ENCODE measurements at places on chromosomes 1 and 21. TPM values are rescaled to one million over a fixed set of nuclear protein-coding genes. Genes with fewer than 3 reads are reported as not detected.
A peak's percentile ranks its signal among the peaks of the same experiment; 100 is the strongest.

DNA sequence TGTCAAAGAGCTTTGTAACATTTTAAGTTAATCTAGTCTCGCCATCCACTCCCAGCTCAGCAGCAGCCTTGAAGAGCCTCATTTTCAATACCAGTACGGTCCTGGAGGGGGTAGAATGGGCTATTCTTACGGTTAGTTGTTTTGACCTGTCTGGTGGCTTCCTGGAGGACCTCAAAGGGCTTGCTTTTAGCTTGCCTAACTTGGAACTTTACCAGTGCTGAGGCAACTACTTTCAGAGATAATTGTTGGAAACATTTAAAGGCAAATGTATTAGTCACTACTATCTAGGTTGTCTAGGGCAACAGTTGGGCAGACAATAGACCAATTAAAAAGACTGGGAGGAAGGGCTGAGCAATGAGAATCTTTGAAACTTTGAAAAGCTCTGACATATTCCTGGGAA is 56.0 kb downstream of the TTLL7 start:
- H3K4me3 ChIP-seq, result no peak overlapping the region
- no peak for DNase-seq
- no peak overlapping the region for H3K27ac ChIP-seq
- no peaks in the 10 kb centered on the region for H3K4me1 ChIP-seq
- no peaks in the 10 kb centered on the region for H3K36me3 ChIP-seq

GRCh38 chr1:235129774-235130570 is 1.3 kb upstream of the TOMM20 start:
- H3K27ac ChIP-seq, result peak overlapping the region; percentile 99
- peak overlapping the region; percentile 53 for H3K4me3 ChIP-seq
- peaks cover 5% of the 10 kb centered on the region for H3K36me3 ChIP-seq
- peaks cover 39% of the 10 kb centered on the region for H3K4me1 ChIP-seq
- no peaks in the 10 kb centered on the region for H3K27me3 ChIP-seq

DNA sequence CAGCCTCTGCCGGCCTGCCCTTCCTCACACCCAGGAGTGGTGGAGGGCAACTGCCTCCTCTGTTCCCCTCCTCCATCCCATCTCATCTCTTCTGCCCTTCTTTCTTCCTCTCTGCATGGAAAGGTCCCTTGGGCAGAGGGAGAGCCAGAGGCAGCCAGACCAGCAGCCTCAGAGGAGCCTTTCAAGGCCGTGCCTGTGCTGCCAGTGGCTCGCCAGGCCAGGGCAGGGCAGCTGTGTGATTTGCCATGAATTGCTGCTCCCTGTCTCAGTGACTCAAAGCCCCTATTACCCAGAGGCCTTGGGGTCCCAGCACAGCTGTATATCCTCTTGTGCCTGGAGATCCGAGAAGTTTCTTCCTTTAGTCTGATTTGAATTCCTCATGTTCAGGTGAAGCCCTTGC is 21.9 kb downstream of the TMCC2 start:
- DNase-seq, result no peak
- no peaks in the 10 kb centered on the region for H3K27me3 ChIP-seq
- H3K27ac ChIP-seq, result no peak overlapping the region
- H3K4me1 ChIP-seq, result no peaks in the 10 kb centered on the region
- H3K36me3 ChIP-seq, result no peaks in the 10 kb centered on the region
- no peak overlapping the region for H3K4me3 ChIP-seq

DNA sequence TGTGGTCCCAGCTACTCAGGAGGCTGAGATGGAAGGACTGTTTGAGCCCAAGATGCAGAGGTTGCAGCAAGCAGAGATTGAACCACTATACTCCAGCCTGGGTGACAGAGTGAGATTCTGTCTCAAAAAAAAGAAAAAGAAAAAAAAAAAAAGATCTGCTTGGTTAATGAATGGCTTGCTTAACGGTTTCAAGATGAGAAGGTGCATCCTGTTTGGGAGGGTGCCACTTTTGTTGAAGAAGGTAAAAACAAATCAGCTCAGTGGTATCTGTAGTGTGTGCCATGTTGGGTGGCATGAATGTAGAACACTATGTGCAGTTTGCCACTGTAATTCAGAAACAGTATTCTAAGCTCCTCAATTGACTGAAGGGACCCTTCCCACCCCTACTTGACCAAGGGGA is 94.9 kb upstream of the ETV3 start:
- H3K36me3 ChIP-seq, result no peaks in the 10 kb centered on the region
- peaks cover 13% of the 10 kb centered on the region for H3K27me3 ChIP-seq

GRCh38 chr1:40267767-40268187 is 9.7 kb downstream of the ZMPSTE24 start:
- H3K27ac ChIP-seq, result no peak overlapping the region
- peaks cover 15% of the 10 kb centered on the region for H3K4me1 ChIP-seq
- no peaks in the 10 kb centered on the region for H3K27me3 ChIP-seq
- no peak for DNase-seq
- H3K4me3 ChIP-seq, result no peak overlapping the region
- peaks cover 31% of the 10 kb centered on the region for H3K36me3 ChIP-seq

DNA sequence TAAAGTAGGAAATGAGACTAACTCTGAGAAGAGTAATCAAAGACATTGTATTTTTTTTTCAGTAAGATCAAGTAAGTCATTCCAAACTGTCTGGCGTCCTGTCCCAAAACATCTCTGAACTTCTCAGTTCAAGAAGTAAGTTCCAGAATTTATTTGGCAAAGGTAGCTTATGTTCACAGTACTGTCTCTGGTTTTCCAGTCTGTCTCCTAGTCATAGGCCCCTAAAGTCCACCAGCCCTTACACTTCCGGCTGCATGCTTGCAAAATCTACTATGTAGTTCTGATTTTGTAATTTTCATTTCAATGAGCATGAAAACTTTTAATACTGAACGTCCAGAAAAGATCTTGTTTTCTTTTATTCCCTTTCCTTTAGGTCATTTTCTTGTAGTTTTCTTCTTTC is 61.4 kb upstream of the S1PR1 start:
- H3K27me3 ChIP-seq, result no peaks in the 10 kb centered on the region
- H3K36me3 ChIP-seq, result no peaks in the 10 kb centered on the region
- no peak overlapping the region for H3K27ac ChIP-seq
- peaks cover 20% of the 10 kb centered on the region for H3K4me1 ChIP-seq

DNA sequence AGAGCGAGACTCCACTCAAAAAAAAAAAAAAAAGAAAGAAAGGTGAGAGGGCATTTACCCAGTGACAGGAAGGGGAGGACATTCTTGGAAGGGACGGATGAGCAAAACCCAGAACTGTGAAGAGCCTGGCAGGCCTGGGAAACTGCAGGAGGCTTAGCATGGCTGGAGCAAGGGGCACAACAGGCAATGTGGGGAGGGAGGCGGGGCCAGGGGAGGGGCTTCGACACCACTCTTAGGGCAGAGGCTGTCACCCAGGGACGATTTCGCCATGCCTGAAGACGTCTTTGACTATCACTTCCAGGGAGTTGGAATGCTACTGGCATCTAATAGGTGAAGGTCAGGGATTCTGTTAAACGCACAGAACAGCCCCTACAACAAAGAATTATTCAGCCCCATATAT is 184.0 kb downstream of the HUNK start:
- no peak for DNase-seq
- no peak overlapping the region for H3K4me3 ChIP-seq
- H3K4me1 ChIP-seq, result no peaks in the 10 kb centered on the region
- peaks cover 8% of the 10 kb centered on the region for H3K36me3 ChIP-seq
- peaks cover 19% of the 10 kb centered on the region for H3K27me3 ChIP-seq

DNA sequence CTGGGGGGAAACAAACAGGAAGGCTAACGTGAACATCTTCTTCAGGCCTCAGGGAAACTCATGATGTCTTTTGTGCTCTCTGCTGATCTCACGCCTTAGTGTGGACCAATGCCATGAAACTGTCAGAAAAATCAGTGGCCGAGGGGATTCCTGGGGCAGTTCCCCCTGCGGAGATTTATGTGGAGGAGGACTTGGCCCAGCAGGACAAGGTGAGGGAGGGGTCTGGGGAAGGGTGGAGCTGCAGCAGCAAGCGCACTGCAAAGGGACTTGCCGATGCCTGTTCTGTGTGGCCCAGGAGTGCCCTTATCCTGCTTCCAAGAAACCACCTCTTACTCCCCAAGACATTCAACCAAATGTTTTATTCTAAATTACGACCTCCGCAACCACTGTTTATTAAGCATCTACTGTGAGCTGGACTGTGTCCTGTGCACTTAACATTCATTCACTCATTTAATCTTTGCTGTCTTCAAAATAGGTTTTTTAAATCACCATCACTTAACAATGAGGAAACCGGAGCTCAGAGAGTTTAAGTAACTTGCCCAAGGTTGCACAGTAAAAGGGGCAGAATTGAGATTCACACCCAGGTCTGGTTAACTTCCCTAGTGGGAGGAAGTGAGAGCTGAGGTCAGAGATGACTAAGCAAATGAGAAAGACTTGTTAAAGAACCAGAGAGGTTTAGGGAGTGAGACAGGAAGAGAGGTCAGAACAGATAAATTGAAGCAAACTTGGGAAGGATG is 49.7 kb downstream of the FHAD1 start:
- peaks cover 6% of the 10 kb centered on the region for H3K4me1 ChIP-seq
- no peaks in the 10 kb centered on the region for H3K36me3 ChIP-seq
- H3K27me3 ChIP-seq, result peaks cover 6% of the 10 kb centered on the region
- H3K4me3 ChIP-seq, result no peak overlapping the region
- DNase-seq, result no peak
- no peak overlapping the region for H3K27ac ChIP-seq

DNA sequence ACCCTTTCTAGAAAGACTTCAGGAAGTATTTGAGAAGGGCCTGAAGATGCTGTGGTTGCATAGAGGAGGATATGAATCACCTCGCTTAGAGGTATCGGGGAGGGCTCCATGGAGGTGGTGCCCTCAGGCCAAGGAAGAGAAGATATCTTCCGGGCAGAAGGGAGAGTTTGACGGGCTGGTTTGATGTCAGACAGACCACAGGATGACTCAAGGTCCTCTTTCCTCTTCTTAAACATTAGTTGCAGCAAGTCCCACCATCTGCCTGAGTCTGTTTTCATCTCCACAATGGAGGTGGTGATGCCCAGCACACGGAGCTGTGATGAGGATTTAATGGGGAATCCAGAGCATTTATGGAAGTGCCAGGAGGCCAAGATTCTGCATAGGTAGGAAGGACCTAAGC is 25.1 kb upstream of the RUNX3 start:
- no peaks in the 10 kb centered on the region for H3K27me3 ChIP-seq
- no peak for DNase-seq

- no peak for DNase-seq
- no peaks in the 10 kb centered on the region for H3K27me3 ChIP-seq
- no peak overlapping the region for H3K27ac ChIP-seq
- peaks cover 10% of the 10 kb centered on the region for H3K36me3 ChIP-seq
- no peak overlapping the region for H3K4me3 ChIP-seq
- peaks cover 7% of the 10 kb centered on the region for H3K4me1 ChIP-seq
Measured at GRCh38 chr1:6131561-6131960, 48.6 kb downstream of the CHD5 start.

GRCh38 chr21:38422082-38422481 is 76.2 kb downstream of the ERG start:
- no peak for DNase-seq
- H3K36me3 ChIP-seq, result no peaks in the 10 kb centered on the region
- peaks cover 3% of the 10 kb centered on the region for H3K27me3 ChIP-seq
- no peaks in the 10 kb centered on the region for H3K4me1 ChIP-seq
- no peak overlapping the region for H3K27ac ChIP-seq

GRCh38 chr1:1230656-1231399 is 973 bp downstream of the SDF4 start:
- no peaks in the 10 kb centered on the region for H3K27me3 ChIP-seq
- peaks cover 15% of the 10 kb centered on the region for H3K36me3 ChIP-seq
- peaks cover 48% of the 10 kb centered on the region for H3K4me1 ChIP-seq
- H3K4me3 ChIP-seq, result peak overlapping the region; percentile 94
- peak overlapping the region; percentile 93 for H3K27ac ChIP-seq
- no peak for DNase-seq

- H3K27ac ChIP-seq, result no peak overlapping the region
- peaks cover 34% of the 10 kb centered on the region for H3K4me1 ChIP-seq
- peak overlapping the region; percentile 43 for H3K4me3 ChIP-seq
- no peak for DNase-seq
Measured at GRCh38 chr1:98044071-98044697, 123.3 kb upstream of the DPYD start.

DNA sequence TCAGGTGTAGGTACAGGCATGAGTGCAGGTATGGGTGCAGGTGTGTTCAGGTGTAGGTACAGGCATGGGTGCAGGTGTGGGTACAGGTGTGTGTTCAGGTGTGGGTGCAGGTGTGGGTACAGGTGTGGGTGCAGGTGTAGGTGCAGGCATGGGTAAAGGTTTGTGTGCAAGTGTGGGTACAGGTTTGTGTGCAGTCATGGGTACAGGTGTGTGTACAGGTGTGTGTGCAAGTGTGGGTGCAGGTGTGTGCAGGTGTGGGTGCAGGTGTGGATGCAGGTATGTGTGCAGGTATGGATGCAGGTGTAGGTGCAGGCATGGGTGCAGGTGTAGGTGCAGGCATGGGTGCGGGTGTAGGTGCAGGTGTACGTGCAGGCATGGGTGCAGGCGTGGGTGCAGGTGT is 79.4 kb upstream of the ACTL8 start:
- H3K27me3 ChIP-seq, result peaks cover 19% of the 10 kb centered on the region
- no peak overlapping the region for H3K27ac ChIP-seq
- no peak overlapping the region for H3K4me3 ChIP-seq
- H3K4me1 ChIP-seq, result peaks cover 3% of the 10 kb centered on the region

GRCh38 chr1:107830075-107830474 is 134.9 kb downstream of the VAV3 start:
- no peaks in the 10 kb centered on the region for H3K36me3 ChIP-seq
- H3K4me1 ChIP-seq, result peaks cover 23% of the 10 kb centered on the region
- DNase-seq, result no peak

GRCh38 chr1:232291681-232292080 is 338.3 kb downstream of the SIPA1L2 start:
- H3K36me3 ChIP-seq, result no peaks in the 10 kb centered on the region
- no peak overlapping the region for H3K27ac ChIP-seq
- peaks cover 5% of the 10 kb centered on the region for H3K27me3 ChIP-seq
- no peak for DNase-seq

DNA sequence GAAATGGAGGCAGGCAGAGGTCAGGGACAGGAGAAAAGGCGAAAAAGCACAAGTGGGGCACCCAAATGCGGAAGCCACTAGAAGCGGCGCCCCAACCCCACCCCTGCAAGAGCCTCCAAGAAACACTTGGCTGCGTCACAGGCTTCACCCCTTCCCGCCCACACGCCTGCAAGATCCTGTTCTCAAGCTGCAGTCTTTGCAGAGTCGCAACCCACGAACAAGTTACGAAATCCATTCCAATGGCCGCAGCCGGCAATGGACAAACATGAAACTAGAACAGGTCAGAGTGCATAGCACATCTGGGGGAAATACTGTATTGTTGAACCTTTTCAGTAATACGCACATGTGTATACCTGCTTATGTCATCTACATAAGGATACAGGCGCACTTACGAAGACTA is 103.6 kb downstream of the PSMG1 start:
- H3K27me3 ChIP-seq, result no peaks in the 10 kb centered on the region
- no peak overlapping the region for H3K4me3 ChIP-seq
- H3K4me1 ChIP-seq, result no peaks in the 10 kb centered on the region
- DNase-seq, result no peak
- no peak overlapping the region for H3K27ac ChIP-seq

RGS8 gene
- not detected for polyA plus RNA-seq

ASCL5 gene
- polyA plus RNA-seq, result not detected

PRELP gene
- not detected for polyA plus RNA-seq

SF3B4 gene
- 71.9 TPM for polyA plus RNA-seq

COL18A1 gene
- polyA plus RNA-seq, result 9.9 TPM

Measured in naive thymus-derived CD8-positive, alpha-beta T cell (primary cell).